ENCODE measurements at places on chromosomes 1 and 21.

GRCh38 chr21:44869781-44870747 is 3.4 kb downstream of the PTTG1IP start:
- DNase-seq = no peak

DNA sequence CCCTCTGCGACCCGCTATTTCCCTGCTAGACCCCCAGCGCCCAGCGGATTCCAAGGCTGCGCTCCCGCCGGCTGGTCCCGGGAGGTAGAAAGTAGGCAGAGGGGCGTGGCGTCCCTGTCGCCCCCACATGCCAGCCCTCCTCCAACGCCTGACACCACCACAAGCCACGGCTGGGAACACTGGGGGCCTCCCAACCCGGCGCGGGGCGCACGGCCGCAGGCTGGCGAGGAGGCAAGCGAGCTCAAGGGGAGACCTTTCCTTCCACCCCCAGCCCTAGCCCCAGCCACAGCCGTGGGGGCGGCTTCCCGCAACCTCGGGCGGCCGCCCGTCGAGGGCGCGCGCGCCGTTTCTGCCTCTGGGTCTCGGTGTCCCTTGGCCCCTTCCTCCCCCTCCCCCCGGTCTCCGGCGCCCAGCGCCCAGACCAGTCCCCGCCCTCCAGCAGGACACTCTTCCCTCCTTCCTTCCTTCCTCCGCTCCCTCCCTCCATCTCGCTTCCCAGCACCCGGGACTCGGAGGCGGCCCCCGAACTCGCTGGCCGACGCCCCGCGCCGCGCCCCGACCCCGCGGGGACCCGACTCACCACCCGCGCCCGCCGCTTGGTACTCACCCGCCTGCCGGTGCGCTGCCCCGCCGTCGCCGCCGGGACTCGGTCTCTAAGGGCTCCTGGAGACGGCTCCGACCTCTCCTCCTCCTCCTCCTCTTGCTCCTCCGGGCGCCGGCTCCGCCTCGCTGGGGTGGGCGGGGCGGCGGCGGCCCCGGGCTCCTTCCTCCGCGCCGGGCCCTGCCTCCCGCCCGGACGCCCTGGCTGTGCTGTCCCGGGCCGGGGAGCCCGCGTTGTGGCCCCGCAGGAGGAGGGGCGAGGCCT is at the start of gene GNG12:
Gene GNG12, minus strand, starts transcription at position 731 of the 865 bp plus-strand sequence. CDS start 125,781 bp downstream, outside the sequence.
- DNase-seq = no peak

DNA sequence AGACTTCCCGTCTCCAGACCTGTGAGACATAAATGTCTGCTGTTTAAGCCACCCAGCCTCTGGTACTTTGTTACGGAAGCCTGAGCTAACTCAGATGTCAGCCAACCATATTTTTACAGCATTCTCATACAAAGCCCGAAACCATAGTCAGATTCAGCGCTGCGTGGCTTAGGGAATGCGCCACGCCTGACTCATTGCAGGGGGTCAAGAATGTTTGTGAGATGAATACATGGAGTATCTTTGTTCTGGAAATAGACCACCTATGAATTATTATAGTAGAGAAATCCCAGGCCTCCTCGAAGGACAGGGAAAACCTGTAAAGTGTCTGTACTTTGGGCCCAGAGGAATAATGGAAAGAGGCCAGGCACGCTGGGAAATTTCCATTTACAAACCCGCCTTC is 434.8 kb downstream of the CAMTA1 start:
- no peak for DNase-seq

DNA sequence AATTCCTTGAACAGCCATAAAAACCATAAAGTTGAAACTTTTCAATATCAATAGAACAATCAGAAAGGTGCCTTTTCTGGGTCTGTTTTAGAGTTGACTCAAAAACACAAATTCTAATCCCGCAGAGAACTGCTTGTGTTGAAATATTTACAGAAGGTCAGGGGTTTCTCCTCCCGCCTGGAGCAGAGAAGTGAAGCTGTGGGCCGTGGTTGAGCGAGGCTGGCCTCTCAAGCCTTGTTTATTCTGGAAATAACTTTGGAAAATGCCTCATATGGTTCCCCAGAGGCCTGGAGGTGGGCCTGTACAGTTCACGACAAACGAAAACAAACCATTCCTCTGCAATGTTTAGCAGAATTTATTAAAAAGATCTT is 90.8 kb upstream of the ERRFI1 start:
- no peak for DNase-seq

GRCh38 chr1:160638926-160639325 is 7.9 kb downstream of the SLAMF1 start:
- DNase-seq = no peak

GRCh38 chr1:154759793-154760192 is 110.3 kb downstream of the KCNN3 start:
- DNase-seq = no peak

- DNase-seq = no peak
Measured at GRCh38 chr21:45278156-45278911, 9.4 kb downstream of the POFUT2 start.

DNA sequence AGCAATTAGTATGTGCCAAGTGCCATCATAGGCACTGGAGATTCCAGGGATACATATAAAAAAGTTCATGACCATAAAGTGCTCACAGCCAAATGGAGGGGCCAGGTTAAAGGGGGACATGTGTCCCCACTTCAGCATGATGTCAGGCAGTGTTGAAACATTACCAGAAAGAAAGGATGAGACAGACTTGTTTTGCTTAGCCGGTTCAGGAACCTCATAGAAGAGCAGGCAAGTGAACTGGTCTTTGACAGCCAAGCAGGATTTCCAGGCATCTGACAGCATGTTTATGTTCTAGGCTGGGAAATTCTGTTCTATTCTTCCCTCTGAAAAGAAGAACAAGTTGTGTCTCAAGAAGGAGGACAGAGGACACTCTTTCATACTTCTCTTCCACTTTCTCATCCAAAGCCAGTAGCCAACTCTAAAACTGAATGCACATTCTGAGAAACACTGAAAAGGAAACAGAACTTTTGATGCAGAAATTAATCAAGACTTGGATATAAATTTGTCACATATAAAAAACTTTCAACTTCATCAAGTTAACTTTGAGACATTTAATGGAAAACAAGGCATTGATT is 39.7 kb downstream of the GLUL start:
- no peak for DNase-seq

DNA sequence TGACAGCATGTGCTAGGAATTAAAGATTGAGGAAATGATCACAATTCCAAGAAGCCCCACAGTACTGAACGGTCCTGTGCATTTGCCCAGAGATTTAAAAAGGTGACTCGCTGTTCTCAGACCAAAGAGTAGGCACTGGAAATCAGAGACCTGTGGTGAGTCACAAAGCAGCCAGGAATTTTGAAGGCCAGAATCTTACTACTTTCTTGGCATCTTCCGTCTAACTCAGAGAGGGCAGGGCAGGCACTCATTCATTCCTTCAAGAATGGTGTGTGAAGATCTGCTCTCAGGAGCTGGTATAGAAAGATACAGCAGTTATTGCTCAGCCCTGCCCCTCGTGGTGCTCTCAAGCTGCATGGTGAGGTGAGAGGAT is 57.9 kb downstream of the BRINP2 start:
- DNase-seq = no peak

GRCh38 chr1:187409341-187409740 is 580.6 kb downstream of the PLA2G4A start:
- DNase-seq = no peak

GRCh38 chr1:12309783-12310742 is 80.2 kb downstream of the VPS13D start:
- no peak for DNase-seq

DNA sequence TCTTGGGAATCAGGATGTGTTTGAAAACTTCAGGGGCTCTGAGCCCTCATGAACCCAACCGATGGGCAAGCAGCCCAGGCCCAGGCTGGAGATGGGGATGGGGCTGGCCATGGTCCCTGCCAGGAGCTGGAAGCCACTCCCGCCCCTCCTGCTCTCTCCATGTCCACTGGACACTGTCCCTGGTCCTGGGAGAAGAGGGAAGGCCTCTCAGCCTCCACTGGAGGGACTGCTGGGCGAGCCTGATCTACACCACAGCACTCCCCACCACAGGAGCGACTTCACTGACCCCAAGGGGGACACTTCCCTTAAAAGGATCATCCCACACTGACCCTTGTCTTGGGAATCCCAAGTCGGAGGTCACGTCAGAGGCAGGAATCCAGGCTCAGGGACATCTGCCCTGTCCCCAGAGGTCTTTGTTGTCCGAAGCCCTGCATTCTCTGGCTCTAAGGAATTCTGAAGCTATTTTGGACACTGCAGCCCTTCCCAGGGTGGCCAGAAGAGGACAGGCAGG is 16.9 kb upstream of the COL18A1 start:
- DNase-seq = no peak

- DNase-seq = no peak
Measured at GRCh38 chr1:230140221-230141020, 73.4 kb downstream of the GALNT2 start.

DNA sequence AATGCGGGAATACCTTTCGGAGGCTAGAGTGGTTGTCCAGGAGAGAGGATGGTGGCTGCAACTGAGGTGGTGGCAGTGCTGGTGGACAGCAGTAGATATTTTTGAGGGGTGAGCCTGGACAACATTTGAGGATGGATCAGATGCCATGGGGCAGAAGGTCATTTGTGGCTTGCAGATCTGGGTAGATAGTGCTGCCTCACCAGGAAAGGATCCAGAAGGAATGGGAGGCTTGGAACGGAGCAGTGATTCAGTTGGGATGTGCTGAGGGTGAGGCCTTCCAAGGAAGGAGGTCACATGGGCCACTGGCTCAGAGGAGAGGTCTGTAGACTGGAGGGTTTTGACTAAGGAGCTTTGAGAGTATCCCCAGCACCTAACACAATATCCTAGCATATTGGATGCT is 110.8 kb upstream of the KAZN start:
- DNase-seq = no peak

- no peak for DNase-seq
Measured at GRCh38 chr1:91151702-91152101, 129.9 kb upstream of the ZNF644 start.

- DNase-seq = no peak
Measured at GRCh38 chr1:115133440-115133839, 44.1 kb upstream of the TSPAN2 start.

- DNase-seq = no peak
Measured at GRCh38 chr21:34336245-34336644, 27.6 kb upstream of the KCNE2 start.

DNA sequence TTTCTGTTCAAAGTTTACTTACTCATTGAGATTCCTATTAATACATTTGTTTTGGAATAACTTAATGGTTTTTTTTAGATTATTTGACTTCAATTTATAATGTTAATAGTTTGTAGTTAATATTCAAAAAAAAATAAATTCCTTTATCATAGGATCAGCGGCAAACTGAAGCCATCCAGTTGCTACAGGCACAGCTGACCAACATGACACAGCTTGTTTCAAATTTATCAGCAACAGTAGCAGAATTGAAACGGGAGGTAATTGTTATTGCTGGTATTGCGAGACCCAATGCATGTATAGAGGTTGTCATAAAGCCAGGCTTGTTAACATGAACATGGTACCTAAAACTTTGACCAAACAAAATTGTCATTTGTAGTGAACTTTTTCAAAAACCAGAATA is 59.0 kb upstream of the FASLG start:
- no peak for DNase-seq

GRCh38 chr1:2783069-2783434 is 18.4 kb downstream of the TTC34 start:
- DNase-seq = no peak

- no peak for DNase-seq
Measured at GRCh38 chr1:8525216-8525557, 207.3 kb downstream of the SLC45A1 start.

GRCh38 chr1:32349211-32349708 is 13.0 kb downstream of the FAM229A start:
- no peak for DNase-seq

DNA sequence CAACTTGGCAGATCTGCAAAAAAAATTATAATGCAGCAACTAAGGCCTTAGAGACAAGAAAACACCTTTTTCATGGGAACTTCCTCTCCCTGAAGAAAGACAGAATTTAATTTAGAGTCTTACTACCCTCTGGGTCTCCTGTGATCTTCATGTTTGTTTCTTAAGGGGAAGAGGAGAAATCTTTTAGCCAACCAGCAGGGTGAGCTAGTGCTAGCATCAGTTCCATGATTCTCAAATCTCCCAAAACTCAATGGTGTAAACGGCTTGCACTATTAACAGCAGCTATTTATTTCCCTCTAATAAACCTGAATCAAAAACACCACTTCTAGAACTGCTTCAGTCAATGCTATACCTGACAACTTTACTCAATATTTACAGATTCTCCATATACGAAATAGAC is 3.8 kb downstream of the ZNF644 start:
- no peak for DNase-seq

DNA sequence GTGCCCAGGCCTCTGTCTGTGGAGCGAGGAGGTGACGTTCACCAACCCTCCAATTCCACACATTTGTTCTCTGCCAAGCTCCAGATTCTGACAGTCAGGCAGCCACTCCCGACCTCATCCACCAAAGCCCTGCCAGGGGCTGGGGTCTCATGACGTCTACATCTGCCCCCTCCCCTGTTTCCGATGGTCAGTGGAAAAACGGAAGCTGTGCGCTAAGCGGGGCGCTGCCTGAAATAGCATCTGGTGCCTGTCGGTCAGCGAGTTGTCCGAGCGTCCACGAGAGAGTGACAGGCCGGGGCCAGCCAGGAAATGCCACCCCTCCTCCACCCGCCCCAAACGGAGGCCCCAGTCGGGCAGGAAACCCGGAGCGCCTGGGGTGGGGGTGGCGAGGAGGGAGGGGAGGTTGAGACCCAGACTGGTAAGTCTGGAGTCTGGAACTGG is 3.2 kb upstream of the TAL1 start:
- no peak for DNase-seq

DNA sequence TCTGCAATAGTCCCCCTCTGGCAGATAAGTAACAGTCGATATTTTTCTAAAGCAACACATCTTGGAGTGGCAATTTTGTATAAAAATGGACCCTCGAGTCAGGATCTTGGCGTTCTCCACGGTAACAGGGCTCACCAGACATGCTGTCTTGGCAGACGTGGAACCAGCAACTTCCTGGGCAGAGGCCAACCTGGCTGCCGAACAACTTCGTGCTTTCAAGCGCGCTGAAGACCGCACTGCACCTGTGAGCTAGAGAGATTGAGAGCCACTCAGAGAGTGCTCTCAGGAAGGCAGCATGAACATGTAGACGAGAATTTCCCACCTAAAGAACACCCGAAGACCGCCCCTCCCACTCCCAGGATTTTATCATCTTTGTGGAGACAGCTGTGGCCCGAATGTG is 7.3 kb downstream of the C1orf174 start:
- no peak for DNase-seq

DNA sequence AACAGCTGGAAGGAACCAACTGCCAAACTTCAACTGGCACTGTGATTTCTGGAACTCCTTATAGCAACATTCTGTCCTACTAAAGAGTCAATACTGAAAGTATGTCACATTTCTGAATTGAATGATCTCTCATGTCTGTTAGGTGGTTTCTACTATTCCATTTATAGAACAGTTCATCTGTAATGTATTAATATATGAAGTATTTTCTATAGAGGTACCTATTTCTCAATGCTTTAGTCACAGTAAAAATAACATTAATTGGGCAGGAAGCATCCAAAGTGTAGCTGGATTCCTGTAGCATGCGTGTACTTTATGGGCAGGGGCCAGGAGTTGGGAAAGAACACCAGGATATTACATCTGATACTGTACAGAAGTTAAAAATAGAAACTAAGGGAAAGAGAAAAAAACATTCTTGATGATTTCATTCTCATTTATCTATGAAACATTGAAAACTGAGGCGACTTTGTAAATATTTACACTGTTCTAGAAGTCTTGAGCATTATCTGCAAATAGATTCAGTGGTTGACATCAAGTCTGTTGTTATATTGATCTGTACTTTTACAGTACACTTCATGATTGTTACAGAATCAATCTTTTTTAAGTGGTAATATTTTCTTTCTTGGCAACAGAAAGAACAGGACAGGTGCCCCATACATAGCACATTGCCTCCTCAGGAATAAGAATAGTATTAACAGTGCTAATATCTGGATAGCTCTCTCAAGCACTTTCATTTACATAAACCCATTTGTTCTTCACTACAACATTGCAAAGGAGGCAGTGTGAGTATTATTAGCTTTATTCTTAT is 6.2 kb upstream of the ZNF281 start:
- DNase-seq = no peak

Measured in NCI-H1436 treated with DMSO at 0.1 percent for 48 hours (cell line).